ENCODE measurements at places on chromosomes 5 and 9.

DNA sequence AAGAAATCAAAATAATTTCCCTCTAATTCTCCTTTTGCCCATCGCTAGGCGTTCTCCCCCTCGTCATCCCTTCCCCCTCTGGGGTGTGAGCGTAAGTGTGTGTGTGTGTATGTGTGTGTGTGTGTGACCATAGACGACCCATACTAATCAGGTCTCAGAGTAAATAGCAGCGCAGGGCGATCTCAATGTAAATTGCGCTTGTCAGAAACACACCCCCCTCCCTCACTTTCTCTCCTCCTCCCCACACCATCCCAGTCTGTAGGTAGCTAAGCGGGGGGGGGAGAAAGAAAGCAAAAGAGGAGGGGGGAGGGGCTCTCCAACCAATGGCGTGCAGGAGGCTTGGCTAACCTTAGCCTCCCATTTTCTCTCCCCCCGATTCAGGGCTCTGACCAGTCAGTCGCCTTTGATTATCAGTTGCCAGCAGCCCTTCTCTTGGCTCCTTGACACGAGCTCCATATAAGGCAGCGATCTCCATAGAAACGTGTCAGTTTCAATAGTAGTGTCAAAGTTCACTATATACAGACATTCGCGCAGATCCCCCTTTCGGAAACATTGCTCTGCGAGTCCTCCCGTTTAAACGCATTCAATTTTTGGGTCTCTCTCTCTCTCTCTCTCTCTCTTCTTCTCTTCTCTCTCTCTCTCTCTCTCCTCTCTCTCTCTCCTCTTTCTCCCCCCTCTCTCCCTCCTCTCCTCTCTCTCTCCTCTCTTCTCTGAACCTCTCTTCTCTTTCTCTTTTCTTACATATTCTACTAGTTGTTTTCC, at the start of gene NR2F1:
Gene NR2F1 (plus strand): TSS at position 546 of the 762 bp plus-strand sequence. CDS start 1,802 bp downstream, outside the sequence.
- DNase-seq: peak; percentile 80

- no peak for DNase-seq
These were observed 73.2 kb downstream of the MAT2B start for GRCh38 chr5:163578652-163579051.

DNA sequence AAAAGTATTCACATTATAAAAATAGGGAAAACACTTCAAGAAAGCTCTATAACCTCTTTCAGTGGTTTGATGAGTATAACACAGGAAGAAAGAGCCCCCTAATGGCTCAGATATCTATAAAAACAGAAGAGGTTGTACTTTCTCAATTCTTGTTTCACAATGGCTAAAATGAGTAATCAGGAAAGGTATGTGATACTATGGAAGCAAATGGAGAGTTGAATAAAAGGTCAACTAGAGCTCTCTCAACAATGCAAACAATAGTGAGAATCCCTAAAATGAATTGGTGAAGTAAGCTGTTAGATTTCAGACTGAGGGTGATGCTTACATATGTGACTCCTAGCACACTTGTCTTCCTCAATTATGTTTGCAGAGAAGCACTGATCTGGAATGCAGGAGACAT, 584.6 kb upstream of the CDH18 start:
- no peak for DNase-seq

DNA sequence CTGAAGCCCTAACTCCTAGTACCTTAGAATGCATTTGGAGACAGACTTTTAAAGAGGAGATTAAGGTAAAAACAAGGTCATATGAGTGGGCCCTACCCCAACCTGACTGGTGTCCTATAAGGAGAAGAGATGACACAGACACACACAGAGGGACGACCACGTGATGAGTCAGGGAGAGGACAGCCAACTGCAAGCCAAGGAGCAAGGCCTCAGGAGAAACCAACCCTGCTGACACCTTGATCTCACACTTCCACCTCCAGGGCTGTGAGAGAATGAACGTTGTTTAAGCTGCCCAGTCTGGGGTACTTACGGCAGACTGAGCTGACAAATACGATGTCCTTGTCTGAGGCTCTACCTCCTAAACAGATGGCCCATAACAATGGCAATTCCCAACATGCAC, 93.6 kb downstream of the ROR2 start:
- no peak for DNase-seq

DNA sequence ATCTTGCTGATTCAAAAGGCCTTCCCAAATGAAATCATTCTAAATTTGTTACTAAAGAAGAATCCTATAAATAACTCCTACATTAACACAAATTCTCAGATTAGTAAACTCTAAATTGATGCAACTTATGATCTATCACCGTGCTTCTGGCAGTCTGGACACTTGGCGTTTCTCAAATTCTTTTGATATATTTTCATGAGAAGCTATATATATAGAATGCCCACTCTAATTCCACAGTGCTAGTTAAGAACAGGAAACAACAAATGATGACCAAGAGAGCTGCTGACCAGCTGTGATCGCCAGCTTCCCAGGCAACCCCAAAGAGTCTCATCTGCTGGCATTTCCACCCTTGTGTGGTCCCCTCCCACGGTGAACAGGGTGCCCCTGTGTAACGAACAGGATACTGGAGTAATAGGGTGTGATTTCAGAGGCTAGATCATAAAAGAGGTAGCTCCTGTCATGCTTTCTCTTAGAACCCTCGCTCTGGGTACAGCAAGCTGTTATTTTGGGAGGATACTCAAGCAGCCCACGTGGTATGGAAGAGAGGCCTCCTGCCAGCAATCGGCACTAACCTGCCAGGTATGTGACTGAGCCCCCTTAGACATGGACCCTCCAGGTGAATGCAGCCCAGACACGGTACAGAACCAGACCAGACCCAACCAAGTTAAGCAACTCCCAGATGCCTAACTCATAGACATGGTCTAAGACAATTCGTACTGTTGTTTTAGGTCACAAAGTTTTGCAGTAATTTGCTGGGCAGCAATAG, 64.7 kb downstream of the CDC14B start:
- no peak for DNase-seq

DNA sequence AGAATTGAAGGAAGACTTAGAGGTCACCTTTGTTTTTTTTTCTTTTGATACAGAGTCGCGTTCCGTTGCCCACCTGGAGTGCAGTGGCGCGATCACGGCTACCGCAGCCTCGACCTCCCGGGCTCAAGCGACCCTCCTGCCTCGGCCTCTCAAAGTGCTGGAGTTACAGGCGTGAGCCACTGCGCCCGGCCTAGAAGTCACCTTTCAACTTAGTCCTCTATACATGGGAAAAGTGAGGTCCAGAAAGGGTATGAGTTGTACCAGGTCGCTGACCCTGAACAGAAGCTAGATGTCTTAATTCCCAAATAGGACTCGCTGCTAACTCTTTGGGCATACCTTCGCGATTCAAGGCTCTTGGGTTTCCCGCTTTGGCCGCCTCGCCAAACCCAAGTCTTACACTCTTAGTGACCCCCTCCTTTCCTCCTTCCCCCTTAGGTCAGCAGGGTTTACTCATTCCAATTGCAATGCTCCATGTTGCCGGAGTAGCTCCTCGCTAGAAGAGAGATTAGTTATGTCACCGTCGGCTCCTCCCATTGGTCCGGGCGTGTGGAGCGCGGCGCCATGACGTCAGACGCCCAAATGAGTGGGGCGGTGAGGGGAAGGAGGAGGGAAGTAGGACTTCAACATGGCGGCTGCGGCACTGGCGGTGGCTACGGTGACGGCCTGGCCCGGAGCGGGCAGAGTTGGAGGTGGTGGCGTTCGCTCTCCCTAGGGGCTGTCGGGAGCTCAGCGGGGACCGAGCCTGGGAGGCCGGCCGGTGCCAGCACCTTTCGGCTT, at the start of gene UBAP1:
Gene UBAP1 (plus strand): TSS at position 608 of the 777 bp plus-strand sequence. CDS start 41,872 bp downstream, outside the sequence.
- DNase-seq: peak; percentile 96

GRCh38 chr5:115457571-115457970, 87.0 kb downstream of the FEM1C start:
- no peak for DNase-seq

- peak; percentile 70 for DNase-seq
These were observed at the start of gene ARSI for GRCh38 chr5:150302301-150303069. TSS of gene ARSI (minus strand) at chr5:150302905. CDS start at chr5:150302373, 532 bp downstream.

GRCh38 chr5:146541958-146542849, 26.2 kb upstream of the GPR151 start:
- DNase-seq: peak; percentile 85
